ENCODE measurements at places on chromosomes 5 and 9. TPM values are rescaled to one million over a fixed set of nuclear protein-coding genes. Genes with fewer than 3 reads are reported as not detected.

GRCh38 chr9:107740088-107740980, 250.8 kb upstream of the KLF4 start:
- DNase-seq, result no peak

- no peak for DNase-seq
Observed at GRCh38 chr9:16681652-16681987, 188.8 kb downstream of the BNC2 start.

GRCh38 chr9:32384364-32385151, at the start of gene ACO1:
TSS of gene ACO1 (plus strand) at chr9:32384643. CDS start at chr9:32405507, 20,864 bp downstream.
- peak; percentile 84 for DNase-seq

DNA sequence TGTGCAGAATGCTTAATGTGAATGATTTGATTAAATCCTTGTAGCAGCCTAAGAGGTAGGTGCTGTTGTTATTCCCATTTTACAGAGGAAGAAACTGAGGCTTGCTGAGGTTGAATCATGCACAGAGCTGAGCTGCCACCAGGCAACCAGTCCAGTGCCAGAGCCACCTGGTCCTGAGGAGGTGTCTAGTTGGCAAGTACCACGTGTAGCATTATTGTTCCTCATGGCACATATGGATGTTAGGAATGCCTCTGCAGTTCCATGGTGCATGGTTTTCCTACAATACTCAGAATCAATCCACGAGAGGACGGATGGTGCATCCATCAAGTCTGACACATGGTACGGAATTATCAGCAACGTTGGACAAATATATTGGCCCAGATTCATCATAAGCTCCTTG, 8.9 kb downstream of the UBE2QL1 start:
- no peak for DNase-seq

DNA sequence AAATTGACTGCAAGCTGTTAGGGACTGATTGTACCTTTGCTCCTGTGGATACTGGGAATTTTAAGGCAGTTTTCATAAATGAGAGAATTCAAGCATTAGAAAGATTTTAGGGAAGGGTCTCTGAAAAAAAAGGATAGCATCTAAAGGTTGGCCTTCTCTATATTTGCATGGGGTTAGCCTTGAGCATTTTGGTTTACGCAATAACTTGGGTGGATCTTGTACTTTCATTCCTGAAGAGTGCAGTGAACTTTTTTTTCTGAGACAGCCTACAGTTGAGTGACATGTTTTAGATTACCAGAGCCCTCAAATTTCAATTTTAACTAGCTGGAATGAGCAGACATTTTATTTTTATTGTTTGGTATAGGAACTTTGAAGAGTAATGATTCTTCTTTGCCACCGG, 91.6 kb upstream of the NR3C1 start:
- DNase-seq, result no peak

DNA sequence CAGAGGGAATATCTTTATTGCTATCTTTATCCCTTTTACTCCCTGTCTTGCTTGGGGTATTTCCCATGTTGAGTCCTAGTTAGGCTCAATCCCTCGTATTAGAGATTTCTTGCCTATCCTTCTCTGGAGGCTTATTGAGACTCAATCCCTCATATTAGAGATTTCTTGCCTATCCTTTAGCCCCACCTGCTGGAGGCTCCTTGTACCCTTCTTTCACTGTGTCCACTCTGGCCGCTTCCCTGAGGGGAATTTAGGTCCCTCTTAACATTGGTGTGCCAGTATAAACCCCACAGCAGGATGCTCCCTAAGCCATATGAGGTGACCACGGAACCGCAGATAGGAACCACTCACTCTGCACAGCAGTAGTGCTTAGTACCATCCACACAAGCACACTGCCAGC, 110.7 kb upstream of the MAMDC2 start:
- DNase-seq, result peak; percentile 61

DNA sequence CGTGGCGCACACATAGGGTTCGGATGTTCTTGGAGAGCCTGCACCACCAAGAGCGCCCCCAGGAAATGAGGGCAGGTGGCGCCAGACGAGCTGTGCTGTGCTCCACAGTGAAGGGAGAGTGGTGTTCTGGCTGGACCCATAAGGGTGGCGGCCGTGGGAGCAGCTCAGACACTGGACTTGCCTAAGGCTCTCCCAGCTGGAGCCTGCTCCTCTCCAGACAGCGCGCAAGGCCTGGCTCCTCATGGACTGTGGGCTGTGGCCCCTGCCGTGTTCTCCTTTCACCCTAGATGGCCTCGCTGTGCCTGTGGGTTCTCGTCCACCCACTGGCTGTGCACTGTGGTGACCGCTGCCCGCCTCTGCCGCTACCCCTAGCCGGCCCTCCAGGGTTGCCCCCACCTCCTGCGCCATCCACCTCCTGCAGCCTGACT, 92.9 kb downstream of the EHMT1 start:
- DNase-seq, result no peak

GRCh38 chr5:16897284-16897704, 38.8 kb downstream of the MYO10 start:
- peak; percentile 82 for DNase-seq

- DNase-seq, result no peak
Observed at GRCh38 chr9:129613520-129614175, 7.3 kb downstream of the C9orf50 start.

- DNase-seq, result no peak
Observed at GRCh38 chr9:125410522-125410894, 148.9 kb downstream of the GAPVD1 start.

The LOX gene
- total RNA-seq, result 10.2 TPM

The WDR38 gene
- not detected for total RNA-seq

The FAM221B gene
- total RNA-seq, result not detected

The GRHPR gene
- total RNA-seq, result 139 TPM

All from HT1080 (cell line).